ENCODE measurements at places on chromosomes 2 and 18. TPM values are rescaled to one million over a fixed set of nuclear protein-coding genes. Genes with fewer than 3 reads are reported as not detected.

The NOSTRIN gene
- total RNA-seq: 30.9 TPM

The TNFRSF11A gene
- total RNA-seq: 11.1 TPM

The TLX2 gene
- total RNA-seq: 0.63 TPM

The SERPINB13 gene
- total RNA-seq: 1.7 TPM

The TYW5 gene
- 22.4 TPM for total RNA-seq

The LANCL1 gene
- total RNA-seq: 57.7 TPM

The DSC3 gene
- 9.4 TPM for total RNA-seq

The IL37 gene
- total RNA-seq: not detected

The ASPRV1 gene
- 2.9 TPM for total RNA-seq

The HYCC2 gene
- 42.8 TPM for total RNA-seq

The SRD5A2 gene
- total RNA-seq: 16.2 TPM

The SLC5A7 gene
- 6.3 TPM for total RNA-seq

The CDK15 gene
- total RNA-seq: 3.7 TPM

The GREB1L gene
- total RNA-seq: 1.4 TPM

The C2orf15 gene
- 1.5 TPM for total RNA-seq

The PLB1 gene
- total RNA-seq: 5.0 TPM

The EPHA4 gene
- total RNA-seq: 41.3 TPM

The CLEC4F gene
- total RNA-seq: not detected

The ACTR1B gene
- 34.8 TPM for total RNA-seq

The POLR1A gene
- 11.5 TPM for total RNA-seq

The C2orf74 gene
- total RNA-seq: 7.2 TPM

The LRP1B gene
- total RNA-seq: 13.3 TPM

The IL36B gene
- total RNA-seq: not detected

The POU3F3 gene
- total RNA-seq: 0.32 TPM

The LHCGR gene
- total RNA-seq: 5.6 TPM

The VIL1 gene
- not detected for total RNA-seq

The POTEE gene
- not detected for total RNA-seq

The AGXT gene
- not detected for total RNA-seq

The RGPD4 gene
- total RNA-seq: 0.05 TPM

The PSMA8 gene
- not detected for total RNA-seq

The HOXD12 gene
- 2.2 TPM for total RNA-seq

The IL1F10 gene
- not detected for total RNA-seq

The CAPN14 gene
- 0.42 TPM for total RNA-seq

The LIMS4 gene
- total RNA-seq: not detected

The DHRS9 gene
- total RNA-seq: 0.69 TPM

The CCDC85A gene
- total RNA-seq: 7.1 TPM

The RAB17 gene
- 1.7 TPM for total RNA-seq

The CFC1 gene
- not detected for total RNA-seq

The NEU2 gene
- not detected for total RNA-seq

Data from urinary bladder (tissue), 4 donors.